ENCODE measurements at places on chromosomes 6 and 20.

- H3K27me3 ChIP-seq, result no peaks in the 10 kb centered on the region
- no peak for DNase-seq
- no peak overlapping the region for H3K27ac ChIP-seq
- no peaks in the 10 kb centered on the region for H3K4me1 ChIP-seq
- H3K4me3 ChIP-seq, result no peak overlapping the region
Observed at GRCh38 chr20:24303393-24304170, 165.8 kb upstream of the SYNDIG1 start.

DNA sequence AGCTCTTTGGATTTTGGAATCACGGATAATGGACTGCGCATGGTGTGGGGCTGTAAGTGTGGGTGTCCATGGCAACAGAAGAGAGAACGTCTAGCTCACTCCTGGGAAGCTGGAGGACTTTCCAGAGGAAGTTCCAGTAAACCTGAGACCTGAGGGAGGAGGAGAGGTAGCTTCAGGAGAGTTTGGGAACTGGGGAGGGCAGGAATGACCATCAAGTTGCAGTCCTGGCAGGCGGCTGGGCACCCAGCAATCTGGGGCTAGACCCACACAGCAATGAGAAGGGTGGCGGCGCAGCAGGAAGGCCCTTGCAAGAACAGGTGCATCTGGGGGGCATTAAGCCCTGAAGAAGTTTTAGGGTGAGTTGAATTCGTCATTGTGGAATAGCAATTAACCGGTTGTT lies 95.9 kb downstream of the FOXC1 start:
- H3K4me1 ChIP-seq, result peaks cover 6% of the 10 kb centered on the region
- H3K36me3 ChIP-seq, result no peaks in the 10 kb centered on the region
- H3K27me3 ChIP-seq, result no peaks in the 10 kb centered on the region
- no peak overlapping the region for H3K4me3 ChIP-seq
- no peak for DNase-seq
- no peak overlapping the region for H3K27ac ChIP-seq

DNA sequence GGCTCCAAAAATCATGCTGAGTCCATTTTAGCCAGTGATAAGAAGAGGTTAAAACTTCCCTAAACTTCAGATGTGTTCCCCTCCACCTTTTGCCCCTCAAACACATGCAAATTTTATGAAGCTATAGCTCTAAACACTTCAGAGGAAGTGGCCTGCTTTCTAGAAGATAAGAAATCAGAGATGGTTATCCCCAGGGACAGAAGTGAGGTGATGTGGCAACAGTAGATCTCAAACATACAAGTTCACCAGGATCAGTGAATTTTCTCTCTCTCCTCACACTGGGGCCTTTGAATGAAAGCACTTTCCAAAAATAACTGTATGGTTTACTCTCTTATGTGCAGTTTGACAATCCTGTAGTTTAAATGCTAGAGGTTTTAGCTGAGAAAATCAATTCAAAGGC lies 332.0 kb downstream of the BTBD9 start:
- H3K4me1 ChIP-seq, result no peaks in the 10 kb centered on the region
- no peak for DNase-seq
- H3K36me3 ChIP-seq, result no peaks in the 10 kb centered on the region
- no peak overlapping the region for H3K4me3 ChIP-seq
- H3K27me3 ChIP-seq, result no peaks in the 10 kb centered on the region
- H3K27ac ChIP-seq, result no peak overlapping the region

GRCh38 chr6:149112976-149113375 lies 204.5 kb upstream of the TAB2 start:
- no peak overlapping the region for H3K4me3 ChIP-seq
- no peaks in the 10 kb centered on the region for H3K36me3 ChIP-seq
- no peaks in the 10 kb centered on the region for H3K4me1 ChIP-seq
- no peak overlapping the region for H3K27ac ChIP-seq

DNA sequence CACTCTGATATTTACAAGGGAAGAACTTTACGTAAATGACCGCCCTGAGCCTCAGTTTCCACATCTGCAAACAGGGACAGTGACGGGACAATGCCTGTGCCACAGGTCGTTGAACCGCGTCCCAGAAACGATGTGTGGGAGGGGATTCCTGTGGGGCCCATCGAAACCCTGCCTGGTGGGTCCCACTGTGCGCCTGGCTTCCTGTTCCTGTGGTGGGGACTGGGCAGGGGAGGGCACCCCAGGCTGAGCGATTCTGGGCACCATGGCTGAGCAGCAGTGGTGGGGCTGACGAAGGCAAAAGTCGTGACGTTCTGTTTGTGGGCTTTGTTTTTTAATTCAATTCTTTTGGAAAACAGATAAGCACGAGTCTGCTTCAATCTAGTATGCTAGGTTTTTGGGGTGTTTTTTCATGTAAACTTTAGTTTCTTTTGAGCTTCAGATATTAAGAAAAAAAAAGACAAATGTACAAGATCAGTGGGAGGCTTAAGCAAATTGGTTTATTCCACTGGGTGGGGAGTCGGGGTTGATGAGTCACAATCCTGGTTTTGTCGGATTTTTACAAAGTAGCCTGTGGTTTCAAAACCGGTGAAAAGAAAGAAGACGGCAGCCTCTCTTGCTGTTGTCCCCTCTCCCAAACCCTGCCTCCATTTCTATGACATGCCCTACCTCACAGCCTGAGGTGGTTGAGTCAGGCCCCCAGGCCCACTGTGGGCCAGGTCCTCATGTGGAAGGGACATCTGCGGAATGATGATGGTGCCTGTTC lies 40.4 kb downstream of the GNAS-AS1 start:
- no peaks in the 10 kb centered on the region for H3K36me3 ChIP-seq
- no peak overlapping the region for H3K27ac ChIP-seq
- 0 out of 2 replicates have a peak, but pooled peaks cover 5% of the 10 kb centered on the region for H3K4me1 ChIP-seq
- DNase-seq, result peak; percentile 1

DNA sequence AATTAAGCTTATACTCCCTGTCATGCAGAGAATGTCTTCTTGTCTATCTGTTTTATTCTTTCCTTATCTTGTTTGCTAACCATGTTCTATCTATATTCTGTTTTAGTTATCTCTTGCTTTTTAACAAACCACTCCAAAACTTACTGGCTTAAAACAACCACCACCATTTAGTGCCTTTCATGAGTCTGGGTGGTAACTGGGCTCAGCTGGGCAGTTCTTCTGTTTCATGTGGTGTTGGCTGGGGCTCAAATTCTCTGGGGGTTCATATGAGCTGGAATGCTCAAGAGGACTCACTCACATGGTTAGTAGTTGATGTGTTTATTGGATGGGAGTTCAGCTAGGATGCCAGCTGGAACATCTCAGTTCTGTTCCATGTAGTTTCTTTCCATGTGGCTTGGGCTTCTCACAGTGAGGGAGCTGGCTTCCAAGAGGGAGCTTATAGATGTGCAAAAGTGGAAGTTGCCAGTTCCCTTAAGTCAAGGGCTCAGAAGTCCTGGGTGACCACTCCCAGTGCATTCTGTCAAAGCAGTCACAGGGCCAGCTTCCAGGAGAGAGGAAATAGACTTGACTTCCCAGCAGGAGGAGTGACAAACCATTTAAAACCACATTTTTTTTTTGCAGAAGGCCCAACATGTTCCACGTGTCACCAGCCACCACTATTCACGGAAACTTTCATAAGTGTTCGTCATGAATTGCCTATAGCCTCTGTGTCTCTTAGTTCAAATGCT lies 70.4 kb downstream of the PLCB4 start:
- no peak overlapping the region for H3K4me3 ChIP-seq
- no peaks in the 10 kb centered on the region for H3K27me3 ChIP-seq
- H3K36me3 ChIP-seq, result no peaks in the 10 kb centered on the region
- no peak for DNase-seq
- H3K27ac ChIP-seq, result no peak overlapping the region

DNA sequence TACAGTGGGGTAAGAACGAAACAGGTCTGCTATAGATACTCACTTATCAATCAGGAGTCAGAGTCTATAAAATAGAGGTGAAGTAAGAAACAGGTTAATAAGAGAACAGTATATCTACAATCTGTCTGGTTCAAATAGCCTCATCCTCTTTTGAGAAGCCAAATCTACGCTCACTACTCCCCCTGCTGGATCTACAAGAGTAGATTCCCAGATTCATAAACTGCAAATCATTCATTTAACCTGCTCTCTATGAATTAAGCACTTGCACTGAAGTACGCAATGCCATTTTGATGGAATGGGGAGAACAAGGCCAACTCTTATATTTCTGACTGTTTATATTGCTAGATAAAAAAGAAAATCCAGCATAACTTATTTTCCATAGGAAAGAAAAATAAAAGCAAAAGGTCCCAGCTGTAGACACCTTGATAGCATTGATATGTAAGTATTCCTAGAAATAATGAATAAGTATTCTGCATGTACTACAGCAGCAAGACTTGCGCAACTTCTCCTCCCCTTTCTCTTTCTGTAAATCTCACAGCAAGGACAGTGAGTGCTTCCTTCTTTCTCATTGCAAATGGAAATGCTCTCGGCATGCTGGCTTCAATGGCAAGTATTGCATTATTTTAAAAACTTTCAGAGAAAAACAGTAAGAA lies 92.3 kb downstream of the RFX6 start:
- H3K27ac ChIP-seq, result no peak overlapping the region
- H3K36me3 ChIP-seq, result no peaks in the 10 kb centered on the region
- peak; percentile 57 for DNase-seq
- no peaks in the 10 kb centered on the region for H3K27me3 ChIP-seq

DNA sequence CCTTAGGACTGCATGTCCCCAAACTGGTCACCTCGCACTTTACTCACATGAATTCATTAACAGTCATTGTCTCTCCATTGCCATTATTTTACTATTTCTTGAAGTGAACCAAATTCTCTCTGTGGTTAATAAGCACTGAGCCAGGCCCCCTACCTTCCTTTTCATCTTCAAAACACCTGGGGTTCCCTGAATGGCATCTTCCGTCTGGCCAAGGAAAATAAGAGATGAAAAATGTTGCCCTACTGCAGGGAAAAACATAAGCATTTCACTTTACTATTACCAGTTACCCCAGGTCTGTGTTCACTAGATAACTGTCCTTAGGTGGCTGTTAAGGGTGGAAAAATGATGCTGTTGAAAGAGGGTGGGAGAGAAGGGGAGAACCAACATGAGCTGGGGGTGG lies 10.0 kb upstream of the NKX2-2 start:
- DNase-seq, result no peak
- H3K4me3 ChIP-seq, result no peak overlapping the region
- H3K27me3 ChIP-seq, result peaks cover 14% of the 10 kb centered on the region
- no peak overlapping the region for H3K27ac ChIP-seq
- H3K4me1 ChIP-seq, result no peaks in the 10 kb centered on the region

- no peaks in the 10 kb centered on the region for H3K27me3 ChIP-seq
- no peak overlapping the region for H3K4me3 ChIP-seq
- no peak overlapping the region for H3K27ac ChIP-seq
- H3K4me1 ChIP-seq, result no peaks in the 10 kb centered on the region
- H3K36me3 ChIP-seq, result no peaks in the 10 kb centered on the region
Observed at GRCh38 chr6:157579467-157580031, 198.6 kb downstream of the ZDHHC14 start.

DNA sequence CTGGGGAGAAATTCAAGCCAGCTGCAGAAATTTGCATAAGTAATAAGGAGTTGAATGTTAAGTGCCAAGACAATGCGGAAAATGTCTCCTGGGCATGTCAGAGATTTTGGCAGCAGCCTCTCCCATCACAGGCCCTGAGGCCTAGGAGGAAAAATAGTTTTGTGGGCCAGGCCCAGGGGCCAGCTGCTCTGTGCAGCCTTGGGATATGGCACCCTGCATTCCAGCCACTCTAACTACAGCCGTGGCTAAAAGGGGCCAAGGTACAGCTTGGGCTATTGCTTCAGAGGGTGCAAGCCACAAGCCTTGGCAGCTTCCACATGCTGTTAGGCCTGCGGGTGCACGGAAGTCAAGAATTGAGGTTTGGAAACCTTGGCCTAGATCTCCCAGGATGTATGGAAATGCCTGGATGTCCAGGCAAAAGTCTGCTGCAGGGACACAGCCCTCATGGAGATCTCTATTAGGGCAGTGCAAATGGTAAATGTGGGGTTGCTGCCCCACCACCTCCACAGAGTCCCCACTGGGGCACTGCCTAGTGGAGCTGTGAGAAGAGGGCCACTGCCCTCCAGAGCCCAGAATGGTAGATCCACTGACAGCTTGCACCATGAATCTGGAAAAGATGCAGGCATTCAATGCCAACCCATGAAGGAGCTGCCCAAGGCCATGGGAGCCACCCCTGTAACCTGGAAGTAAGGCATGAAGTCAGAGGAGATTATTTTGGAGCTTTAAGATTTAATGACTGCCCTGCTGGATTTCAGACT lies 126.5 kb downstream of the DTNBP1 start:
- no peaks in the 10 kb centered on the region for H3K27me3 ChIP-seq

- no peak overlapping the region for H3K4me3 ChIP-seq
- H3K4me1 ChIP-seq, result no peaks in the 10 kb centered on the region
- no peaks in the 10 kb centered on the region for H3K27me3 ChIP-seq
- H3K36me3 ChIP-seq, result no peaks in the 10 kb centered on the region
Observed at GRCh38 chr6:147677647-147678046, 169.2 kb downstream of the SAMD5 start.
